ENCODE measurements at places on chromosomes 12 and 14.

- no peak for DNase-seq
Observed at GRCh38 chr12:132850291-132850690, 21.6 kb upstream of the GOLGA3 start.

DNA sequence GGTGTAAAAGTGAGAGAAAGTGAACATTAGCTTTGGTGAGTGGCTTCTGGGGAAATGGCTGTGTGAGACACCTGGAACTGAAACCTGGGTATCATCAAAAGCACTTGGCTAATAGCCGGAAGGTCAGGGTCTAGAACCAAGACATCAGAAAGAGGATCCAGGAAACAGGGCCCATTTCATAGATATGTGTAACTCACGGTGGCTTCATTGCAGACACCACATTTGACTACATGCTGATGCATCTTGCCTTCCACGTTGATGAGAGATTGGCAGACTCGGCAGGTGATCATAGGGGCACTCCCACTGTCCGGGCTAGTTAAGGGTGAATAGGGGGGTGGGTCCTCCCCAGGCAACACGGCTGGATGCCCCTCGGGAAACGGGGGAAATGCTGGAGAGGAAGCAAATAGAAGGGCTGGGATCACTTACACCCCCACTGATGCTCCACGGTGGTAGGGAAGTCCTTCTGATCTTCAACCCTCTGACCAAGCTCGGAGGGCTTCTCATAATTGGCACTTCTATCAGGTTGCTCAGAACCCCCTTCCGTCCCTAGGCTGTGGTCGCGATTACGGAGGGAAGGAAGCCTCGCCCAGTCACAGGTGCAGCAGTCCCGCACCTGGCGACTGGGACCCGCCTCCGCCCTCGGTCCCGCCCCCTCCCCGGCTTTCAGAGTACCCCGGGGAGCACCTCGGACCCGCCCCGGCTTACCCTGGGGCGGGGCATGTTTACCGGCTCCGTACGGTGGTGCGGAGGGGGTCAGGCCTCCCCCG lies 593 bp downstream of the PIP4P1 start:
- no peak for DNase-seq

DNA sequence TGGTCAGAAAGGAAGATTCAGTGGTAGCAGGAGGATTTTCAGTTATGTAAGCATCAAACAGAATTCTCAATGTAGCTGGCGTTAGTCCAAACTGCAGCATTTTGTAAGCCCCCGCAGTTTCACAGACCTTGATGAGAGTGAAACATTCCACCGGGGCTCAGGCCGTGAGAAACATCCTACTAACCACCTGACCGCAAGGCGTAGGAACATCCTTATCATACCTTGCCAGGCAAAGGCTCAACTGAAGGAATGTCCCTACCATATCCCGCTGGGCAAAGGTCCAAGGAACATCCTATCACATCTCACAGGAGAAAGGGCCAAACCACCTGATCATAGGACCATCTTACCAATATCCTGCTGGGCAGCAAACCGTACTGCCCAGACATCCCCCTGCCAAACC lies 624.8 kb upstream of the TMEM132C start:
- no peak for DNase-seq

DNA sequence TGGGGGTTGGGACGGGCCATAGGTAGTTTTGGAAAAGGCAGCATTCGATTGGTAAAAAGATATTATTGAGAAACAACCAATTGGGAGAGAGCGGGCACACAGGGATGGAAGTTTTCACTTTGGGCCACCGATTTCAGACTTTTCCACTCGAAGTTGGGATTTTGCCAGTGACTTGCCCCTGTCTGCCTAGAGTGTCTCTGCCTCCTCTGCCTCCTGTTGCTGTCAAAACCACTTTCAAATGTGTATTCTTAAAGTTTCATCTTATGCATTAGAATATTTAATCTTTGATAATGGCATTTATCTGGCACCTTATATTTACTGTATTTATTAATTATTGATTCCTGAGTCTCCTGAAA lies 182.3 kb downstream of the FUT8 start:
- no peak for DNase-seq

GRCh38 chr14:72945356-72946027 lies 19.2 kb downstream of the DCAF4 start:
- no peak for DNase-seq

- DNase-seq, result no peak
Observed at GRCh38 chr12:3202734-3203446, 125.7 kb downstream of the TSPAN9 start.

GRCh38 chr12:46184798-46185595 lies 83.8 kb downstream of the SLC38A1 start:
- no peak for DNase-seq

- DNase-seq, result no peak
Observed at GRCh38 chr12:109709401-109709991, 4.1 kb upstream of the FAM222A start.

GRCh38 chr12:111598637-111599452 lies at the start of gene ATXN2:
Gene ATXN2 (minus strand): TSS chr12:111599315. CDS start chr12:111599034, 281 bp downstream.
- peak; percentile 63 for DNase-seq

DNA sequence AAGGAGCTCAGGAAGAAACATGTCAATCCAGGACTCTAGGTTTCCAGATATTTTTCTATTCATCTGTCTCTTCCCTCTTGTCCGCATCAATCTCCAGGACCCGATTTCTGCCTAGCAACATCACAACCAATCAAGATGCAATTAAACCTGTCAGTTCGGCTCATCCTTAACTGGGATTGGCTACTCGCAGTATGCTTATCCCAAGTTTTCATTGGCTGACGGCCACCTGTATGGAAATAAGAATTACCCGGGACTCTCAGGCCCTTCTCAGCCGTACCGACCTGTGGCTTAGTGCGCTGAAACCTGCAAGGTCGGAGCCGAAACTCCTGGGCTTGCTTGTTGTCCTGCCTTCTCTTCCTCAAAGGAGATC lies 20.4 kb upstream of the ATP5MC2 start:
- DNase-seq, result no peak

DNA sequence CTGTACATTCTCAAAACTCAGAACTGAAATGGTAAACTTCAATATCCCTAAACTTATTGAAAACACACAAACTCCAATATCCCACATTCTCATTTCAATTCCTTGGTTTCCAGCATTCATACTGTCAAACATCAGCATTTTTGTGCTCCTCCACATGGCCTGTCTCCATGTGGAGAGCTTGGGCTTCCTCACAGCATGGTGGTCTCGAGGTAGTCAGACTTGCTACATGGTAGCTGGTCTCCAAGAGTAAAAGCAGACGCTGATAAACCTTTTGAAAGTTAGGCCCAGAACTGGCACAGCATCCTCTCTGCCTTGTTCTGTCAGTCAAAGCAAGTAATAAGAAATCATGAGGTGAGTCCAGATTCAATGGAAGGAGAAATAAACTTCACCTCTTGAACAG lies 70.5 kb downstream of the VCPKMT start:
- no peak for DNase-seq

- DNase-seq, result no peak
Observed at GRCh38 chr14:89652352-89652751, 235.3 kb upstream of the FOXN3 start.

- no peak for DNase-seq
Observed at GRCh38 chr14:59246566-59246965, 58.1 kb downstream of the DAAM1 start.

DNA sequence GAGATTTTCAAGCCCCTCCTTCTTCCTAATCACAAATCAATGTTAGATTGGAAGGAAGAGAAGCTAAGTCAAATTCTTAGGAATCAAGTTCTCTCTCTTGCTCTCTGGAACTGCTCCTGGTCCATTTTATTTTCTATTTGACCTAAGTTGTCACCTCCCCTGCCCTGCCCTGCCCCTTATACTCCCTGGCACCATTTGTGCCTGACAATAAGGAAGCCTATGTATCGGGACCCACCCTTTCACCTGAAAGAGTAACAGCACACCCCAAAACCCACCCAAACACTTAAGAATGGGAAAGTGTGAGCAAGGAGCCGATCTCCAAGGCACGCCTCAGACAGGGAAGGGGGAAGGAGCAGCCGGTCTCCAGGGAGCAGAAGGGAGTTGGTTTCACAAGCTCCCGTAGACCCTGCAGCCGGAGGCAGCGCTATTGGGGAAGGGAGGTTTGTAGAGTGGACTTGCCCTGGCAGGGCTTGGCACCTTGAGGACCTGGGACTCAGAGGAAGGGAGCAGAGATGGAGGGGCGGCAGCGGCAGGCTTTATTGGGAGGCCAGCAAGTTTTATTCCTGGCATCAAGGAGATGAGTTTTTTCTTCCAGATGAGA lies 1.6 kb downstream of the LRRC74A start:
- no peak for DNase-seq

- no peak for DNase-seq
Observed at GRCh38 chr12:10661338-10661737, 12.5 kb downstream of the STYK1 start.

GRCh38 chr14:54194501-54194900 lies 202.3 kb upstream of the CDKN3 start:
- no peak for DNase-seq

- peak; percentile 95 for DNase-seq
Observed at GRCh38 chr14:93332853-93333630, at the start of gene BTBD7. Gene BTBD7 (minus strand): TSS chr14:93333036. CDS start chr14:93296051, 36,985 bp downstream.

DNA sequence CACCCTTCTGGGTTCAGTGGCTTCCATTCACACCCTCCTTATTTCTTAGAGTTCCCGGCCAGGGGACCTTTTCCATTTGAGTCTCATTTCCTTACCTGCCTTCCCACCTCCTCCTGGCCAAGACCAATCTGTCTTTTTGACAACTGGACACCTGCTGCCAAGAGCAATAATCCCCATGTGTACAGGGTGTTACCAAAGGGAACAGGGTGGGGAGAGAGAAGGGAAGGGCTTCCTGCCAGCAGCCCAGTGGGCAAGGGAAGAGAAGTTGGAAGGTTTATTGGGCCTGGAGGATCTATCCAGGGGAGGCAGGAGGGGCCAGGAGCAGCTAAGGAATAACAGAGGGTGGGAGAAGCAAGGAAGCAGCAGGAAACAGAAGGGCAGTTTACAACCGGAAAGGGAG lies 346.2 kb downstream of the C12orf75 start:
- no peak for DNase-seq

- DNase-seq, result no peak
Observed at GRCh38 chr12:94769047-94769420, 118.7 kb upstream of the TMCC3 start.

GRCh38 chr12:117685110-117685926 lies 283.5 kb downstream of the KSR2 start:
- DNase-seq, result no peak

- no peak for DNase-seq
Observed at GRCh38 chr12:50073206-50073605, 11.9 kb upstream of the SMARCD1 start.

- DNase-seq, result no peak
Observed at GRCh38 chr14:30243207-30243606, 315.6 kb upstream of the PRKD1 start.

- peak; percentile 3 for DNase-seq
Observed at GRCh38 chr14:59229653-59230406, 41.4 kb downstream of the DAAM1 start.

- DNase-seq, result no peak
Observed at GRCh38 chr12:124916374-124917134, 2.1 kb upstream of the UBC start.

GRCh38 chr14:102798926-102799325 lies 21.7 kb downstream of the TRAF3 start:
- no peak for DNase-seq

DNA sequence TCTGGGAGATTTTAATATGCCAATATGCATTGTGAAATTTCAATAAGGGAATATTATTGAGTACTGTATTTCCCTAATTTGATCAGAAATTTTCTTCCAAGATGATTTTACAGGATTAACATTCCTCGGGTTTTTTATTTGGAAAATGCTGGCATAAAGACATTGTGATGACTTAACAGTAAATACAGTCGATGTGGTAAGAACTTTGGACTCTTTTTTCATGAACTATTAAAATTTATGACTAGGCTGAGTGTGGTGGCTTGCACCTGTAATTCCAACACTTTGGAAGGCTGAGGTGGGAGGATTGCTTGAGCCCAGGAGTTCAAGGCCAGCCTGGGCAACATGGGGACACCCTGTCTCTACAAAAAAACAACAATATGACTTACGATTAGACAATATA lies 197.1 kb upstream of the RASSF8 start:
- no peak for DNase-seq

DNA sequence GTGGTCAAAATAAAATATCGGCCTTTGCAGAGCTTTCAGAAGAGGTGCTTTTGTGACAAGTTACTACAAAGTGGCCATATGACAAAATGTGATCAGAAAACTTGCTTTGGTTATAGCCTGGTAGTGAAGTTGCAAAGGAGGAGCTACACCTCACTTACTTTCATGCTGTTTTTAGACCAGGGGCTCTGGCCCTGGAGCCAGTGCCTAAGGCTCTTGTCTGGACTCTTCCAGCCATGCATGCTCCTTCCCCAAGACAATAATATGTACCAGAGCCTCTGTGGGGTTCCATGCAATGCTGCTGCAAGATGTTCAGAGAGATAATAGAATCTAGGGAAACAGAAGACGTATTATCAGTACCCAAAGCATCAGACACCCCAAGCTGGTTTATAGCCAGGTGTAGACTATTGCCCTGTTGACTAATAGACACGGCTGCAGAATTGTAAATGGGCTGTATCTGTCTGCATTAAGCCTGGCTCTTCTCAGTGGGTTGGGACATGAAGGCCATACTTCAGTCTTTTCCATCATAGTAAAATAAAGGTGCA lies 88.5 kb downstream of the EGLN3 start:
- DNase-seq, result no peak

GRCh38 chr12:87054226-87054625 lies 798.0 kb upstream of the MGAT4C start:
- DNase-seq, result no peak

GRCh38 chr12:46473634-46474329 lies 101.2 kb upstream of the SLC38A2 start:
- DNase-seq, result no peak

DNA sequence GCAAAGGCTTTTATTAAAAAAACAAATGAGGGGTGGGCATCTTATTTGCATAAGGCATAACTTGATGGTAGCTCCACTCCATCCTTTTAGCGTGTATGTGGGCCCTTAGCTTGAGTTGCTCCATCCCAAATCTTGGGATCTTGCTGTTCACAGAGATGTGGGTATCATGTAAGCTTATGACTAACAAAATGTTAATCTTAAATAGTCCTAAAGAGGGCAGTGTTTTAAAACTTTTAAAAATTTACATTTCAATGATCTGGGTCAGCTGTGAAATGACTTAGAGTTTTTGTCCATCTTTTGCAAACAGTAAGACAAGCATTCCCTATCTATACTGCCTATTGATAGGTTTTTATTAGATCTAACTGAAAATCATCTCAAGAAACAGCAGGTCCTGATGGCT lies 86.0 kb downstream of the SLCO1A2 start:
- DNase-seq, result no peak

DNA sequence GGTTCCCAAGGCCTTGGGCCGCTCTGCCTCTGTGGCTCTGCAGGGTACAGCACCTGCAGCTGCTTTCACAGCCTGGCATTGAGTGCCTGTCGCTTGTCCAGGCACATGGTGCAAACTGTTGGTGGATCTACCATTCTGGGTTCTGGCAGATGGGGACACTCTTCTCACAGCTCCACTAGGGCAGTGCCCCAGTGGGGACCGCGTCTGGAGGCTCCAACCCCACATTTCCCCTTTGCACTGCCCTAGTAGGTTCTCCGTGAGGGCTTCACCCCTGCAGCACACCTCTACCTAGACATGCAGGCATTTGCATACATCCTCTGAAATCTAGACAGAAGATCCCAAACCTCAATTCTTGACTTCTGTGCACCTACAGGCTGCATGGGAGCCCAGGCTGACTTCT lies 19.2 kb upstream of the ASPG start:
- no peak for DNase-seq

GRCh38 chr12:68200854-68201253 lies 24.8 kb downstream of the IL26 start:
- DNase-seq, result no peak
